Esophagus muscularis mucosa (tissue), 4 donors: ENCODE measurements at places on chromosomes 2 and 18. TPM values are rescaled to one million over a fixed set of nuclear protein-coding genes. Genes with fewer than 3 reads are reported as not detected.

DNA sequence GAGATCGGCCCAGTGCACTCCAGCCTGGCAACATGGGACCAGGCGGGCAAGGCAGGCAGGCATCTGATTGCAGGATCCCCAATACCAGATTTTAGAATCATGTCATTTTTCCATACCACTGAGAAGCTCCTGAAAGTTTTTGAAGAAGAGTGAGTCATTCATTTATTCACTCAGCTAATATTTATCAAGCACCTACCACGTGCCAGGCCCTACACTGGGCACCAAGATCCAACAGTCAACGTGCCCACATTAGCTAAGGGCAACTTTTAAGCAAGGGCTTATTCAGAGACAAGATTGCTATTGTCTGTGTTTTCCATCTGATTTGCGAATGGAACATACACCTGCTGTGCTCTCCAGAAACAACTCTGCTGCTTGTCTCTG is 126.8 kb upstream of the LGALSL start:
- H3K27me3 ChIP-seq, result no peaks in the 10 kb centered on the region
- peak overlapping the region; percentile 39 for H3K4me3 ChIP-seq
- H3K4me1 ChIP-seq, result peaks cover 40% of the 10 kb centered on the region
- no peaks in the 10 kb centered on the region for H3K36me3 ChIP-seq
- DNase-seq, result no peak
- H3K27ac ChIP-seq, result peak overlapping the region; percentile 65

- H3K4me3 ChIP-seq, result peak overlapping the region; percentile 99
- peak overlapping the region; percentile 98 for H3K27ac ChIP-seq
- H3K4me1 ChIP-seq, result peaks cover 41% of the 10 kb centered on the region
- no peak for DNase-seq
- no peaks in the 10 kb centered on the region for H3K27me3 ChIP-seq
Observed at GRCh38 chr2:230714136-230714480, 1.5 kb downstream of the CAB39 start.

DNA sequence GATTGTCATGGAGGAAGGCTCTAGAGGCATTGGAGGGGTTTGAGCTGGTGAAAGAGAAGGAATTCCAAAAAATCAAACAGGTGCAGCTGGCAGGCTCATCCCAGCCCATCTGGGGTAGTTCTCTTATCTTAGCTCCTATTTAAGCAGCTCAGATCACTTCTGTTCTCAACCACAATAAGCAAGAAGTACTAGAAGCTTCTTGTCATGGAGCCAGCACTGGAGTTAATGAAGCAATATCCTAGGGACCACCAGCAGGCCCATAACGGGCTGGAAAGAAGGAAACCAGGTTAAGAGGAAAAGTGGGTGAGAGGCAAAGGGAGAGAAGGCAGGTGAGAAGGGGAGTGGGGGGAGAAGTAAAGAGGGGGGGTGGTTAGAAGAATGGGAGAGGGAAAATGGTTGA is 100.7 kb upstream of the ZFP36L2 start:
- no peaks in the 10 kb centered on the region for H3K27me3 ChIP-seq
- H3K36me3 ChIP-seq, result no peaks in the 10 kb centered on the region
- H3K4me3 ChIP-seq, result no peak overlapping the region
- peak overlapping the region; percentile 80 for H3K27ac ChIP-seq
- peaks cover 60% of the 10 kb centered on the region for H3K4me1 ChIP-seq
- no peak for DNase-seq

- DNase-seq, result no peak
- no peaks in the 10 kb centered on the region for H3K27me3 ChIP-seq
- peaks cover 28% of the 10 kb centered on the region for H3K4me1 ChIP-seq
- no peak overlapping the region for H3K4me3 ChIP-seq
- no peaks in the 10 kb centered on the region for H3K36me3 ChIP-seq
Observed at GRCh38 chr2:239012228-239012627, 164.3 kb downstream of the TWIST2 start.

GRCh38 chr2:31249009-31249690 is 15.2 kb downstream of the EHD3 start:
- H3K4me3 ChIP-seq, result no peak overlapping the region
- peaks cover 36% of the 10 kb centered on the region for H3K36me3 ChIP-seq
- no peaks in the 10 kb centered on the region for H3K4me1 ChIP-seq
- DNase-seq, result no peak

Gene AQP4
- total RNA-seq, result 0.84 TPM

Gene CHST9
- 0.42 TPM for total RNA-seq

Gene METTL4
- 5.5 TPM for total RNA-seq
